ENCODE measurements at places on chromosomes 12 and 14.

DNA sequence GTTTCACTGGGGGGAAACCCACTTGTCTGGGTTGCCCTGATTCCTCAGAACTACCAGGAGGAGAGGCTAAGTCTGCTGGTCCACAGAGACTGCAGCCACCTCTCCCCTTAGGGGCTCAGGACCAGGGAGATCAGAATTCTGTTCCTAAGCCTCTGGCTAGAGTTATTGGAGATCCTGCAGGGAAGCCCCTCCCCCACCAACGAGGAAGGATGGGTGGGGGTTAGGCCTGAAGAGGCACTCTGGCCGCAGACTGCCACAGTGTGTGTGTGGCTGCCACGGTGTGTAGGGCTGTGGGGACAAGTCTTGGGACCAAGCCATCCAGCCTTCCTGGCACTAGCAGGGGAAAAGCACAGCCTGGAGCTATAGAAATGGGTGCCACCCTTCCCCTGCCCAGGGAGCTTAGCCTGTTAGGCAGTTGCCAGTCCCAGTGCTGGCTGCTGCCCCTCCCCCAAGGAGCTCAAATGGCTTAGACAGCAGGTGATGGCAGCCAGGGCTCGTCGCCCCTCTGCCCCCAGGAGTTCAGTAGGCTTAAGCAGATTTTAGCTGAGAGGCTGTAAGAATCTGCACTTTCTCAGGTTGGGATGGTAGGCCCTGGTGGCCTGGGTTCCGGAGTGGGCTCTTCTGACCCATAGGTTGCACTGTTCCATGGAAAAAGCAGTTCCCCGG, 107.7 kb downstream of the ERGIC2 start:
- no peak for DNase-seq

GRCh38 chr14:92397953-92398564, 75.1 kb downstream of the SLC24A4 start:
- DNase-seq = no peak

DNA sequence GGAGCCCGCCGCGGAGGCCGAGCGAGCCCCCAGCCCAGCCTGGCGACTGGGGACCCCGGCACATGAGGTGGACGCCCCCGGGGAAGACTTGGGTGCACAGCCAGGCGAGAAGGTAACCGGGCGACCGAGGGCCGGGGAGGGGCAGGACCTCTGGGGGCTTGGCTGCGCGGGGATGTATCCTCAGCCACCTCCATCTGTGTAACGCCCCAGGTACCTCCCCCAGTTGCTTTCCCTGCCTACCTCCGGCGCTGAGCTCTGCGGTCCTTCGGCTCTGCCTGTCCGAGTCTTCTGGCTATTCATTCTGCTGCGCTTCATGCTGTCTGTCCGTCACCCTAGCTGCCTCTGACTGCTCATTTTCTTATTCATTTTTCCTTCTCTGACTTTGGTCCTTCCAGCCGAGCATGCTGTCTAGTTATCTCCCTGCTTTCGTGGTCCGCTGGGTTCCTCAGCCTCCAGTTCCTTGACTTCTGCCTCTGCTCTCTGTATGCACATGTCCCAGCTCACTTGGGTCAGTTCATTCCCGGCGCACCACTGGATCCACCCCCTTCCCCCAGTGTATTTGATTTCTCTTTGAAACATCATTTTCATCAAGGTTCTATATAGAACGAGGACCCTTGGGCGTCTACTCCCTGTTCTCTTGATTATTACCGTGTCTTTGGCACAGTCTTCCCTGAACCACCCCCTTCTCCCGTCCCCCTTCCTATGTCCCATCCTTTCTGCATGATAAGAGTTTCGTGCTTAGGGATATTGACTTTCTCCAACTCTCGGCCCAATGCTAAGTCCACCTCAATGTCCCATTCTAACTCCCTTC, 612 bp downstream of the PHC1 start:
- DNase-seq = peak; percentile 74

- no peak for DNase-seq
Observed at GRCh38 chr12:115243933-115244628, 560.1 kb upstream of the TBX3 start.

DNA sequence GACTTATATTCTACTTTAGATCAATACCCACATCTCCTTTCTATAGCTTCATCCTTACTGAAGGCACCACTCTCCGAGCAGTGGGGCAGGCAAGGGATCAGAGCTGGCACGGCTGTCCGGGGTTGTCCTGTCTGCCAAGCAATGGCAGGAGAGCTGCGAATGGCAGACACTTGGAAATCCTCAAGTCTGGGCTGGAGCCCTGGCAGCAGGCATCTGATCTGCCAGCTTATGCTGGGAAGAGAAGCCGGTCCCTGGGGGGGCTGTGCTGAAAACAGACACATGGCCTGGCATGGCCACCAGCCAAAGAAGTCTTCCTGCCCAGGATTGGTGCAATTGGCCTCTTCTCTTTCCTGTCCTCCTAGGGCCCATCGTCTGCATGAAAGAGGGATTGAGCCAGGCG, 280.2 kb upstream of the PWP1 start:
- peak; percentile 69 for DNase-seq

DNA sequence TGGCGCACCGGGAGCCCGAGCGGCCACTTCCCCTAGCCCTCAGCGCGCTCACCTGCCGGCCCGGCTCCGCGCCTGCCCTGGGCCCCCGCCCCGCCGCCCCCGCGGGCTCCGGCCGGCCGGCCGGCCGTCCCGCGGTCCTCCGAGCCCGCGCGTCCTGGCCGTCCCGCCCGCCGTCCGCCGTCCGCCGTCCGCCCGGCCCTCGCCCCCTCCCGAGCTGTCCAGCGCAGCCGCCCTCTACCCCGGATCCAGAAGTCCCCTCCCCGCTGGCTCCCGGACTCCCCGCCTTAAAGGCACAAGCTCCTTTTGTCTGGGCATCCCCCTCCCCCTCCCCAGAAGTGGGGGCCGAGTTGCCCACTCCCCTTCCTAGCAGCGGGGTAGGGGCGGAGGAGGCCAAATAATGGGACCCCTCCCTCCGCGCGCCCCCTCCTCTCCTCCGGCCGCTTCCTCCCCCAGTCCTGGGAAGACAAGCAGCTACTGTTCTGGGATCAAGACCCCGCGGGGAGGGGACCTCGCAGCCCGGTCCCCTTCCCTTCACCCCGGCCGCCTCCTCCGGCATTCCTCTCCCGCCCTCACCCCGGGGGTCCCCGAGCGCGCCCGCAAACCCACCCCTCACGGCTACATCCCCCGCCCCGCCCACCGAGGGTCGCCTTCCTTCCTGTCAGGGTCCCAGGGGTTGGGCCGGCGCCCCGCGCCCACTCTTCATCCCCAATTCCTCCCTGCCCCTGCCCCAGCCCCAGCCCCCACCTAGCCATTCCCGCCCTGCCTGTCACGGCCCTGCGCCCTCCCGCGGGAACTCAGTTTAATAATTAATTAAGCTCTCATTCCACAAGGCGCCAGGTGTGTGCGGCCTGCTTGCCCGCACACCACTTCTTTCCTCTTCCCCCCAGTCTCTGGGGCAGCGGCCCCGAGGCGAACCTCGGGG, at the start of gene ADCY6:
TSS of gene ADCY6 (minus strand) at position 236 of the 922 bp plus-strand sequence. CDS start 5,655 bp downstream, outside the sequence.
- DNase-seq = peak; percentile 1

- DNase-seq = no peak
Observed at GRCh38 chr12:28844718-28845117, 304.4 kb upstream of the FAR2 start.

- peak; percentile 47 for DNase-seq
Observed at GRCh38 chr14:105075379-105076295, 10.4 kb upstream of the GPR132 start.

GRCh38 chr14:74984236-74985027, 18.3 kb upstream of the EIF2B2 start:
- DNase-seq = no peak

DNA sequence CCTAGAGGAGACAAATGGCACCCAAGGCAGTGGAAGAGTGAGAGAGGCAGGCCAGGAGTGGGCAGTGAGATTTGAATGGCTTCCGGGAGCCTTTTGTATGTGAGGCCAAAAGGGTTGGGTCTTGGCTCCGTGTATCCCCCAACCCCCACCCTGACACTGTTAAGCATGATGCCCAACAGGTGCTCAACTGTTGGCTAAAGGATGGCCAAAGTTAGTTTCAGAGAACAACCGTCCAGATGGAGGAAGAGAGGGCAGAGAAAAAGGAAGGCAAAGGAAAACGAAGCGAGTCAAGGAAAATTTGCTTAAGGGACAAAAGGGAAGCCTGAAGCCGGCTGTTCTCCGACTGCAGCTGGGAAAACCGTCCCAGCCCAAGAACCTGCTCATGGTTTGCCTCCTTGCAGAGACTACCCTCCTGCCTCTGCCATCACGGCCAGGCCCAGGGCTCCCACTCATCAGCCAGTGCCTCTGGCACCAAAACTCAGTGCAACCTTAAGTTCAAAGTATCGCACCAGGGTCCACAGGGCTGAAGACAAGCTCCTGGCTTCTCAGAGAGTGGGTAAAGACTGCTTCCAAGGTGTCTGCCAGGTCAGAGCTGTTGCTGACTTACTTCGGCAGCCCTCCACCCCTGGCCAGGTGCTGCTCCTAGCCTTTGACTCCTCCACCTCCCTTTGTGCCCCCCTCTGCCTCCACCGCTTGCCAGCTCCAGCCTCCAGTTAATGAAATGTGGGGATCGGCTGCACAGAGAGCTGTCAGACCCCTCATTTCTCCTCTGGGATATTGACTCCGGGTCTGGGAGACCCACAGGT, 4.2 kb upstream of the C1QL4 start:
- no peak for DNase-seq

DNA sequence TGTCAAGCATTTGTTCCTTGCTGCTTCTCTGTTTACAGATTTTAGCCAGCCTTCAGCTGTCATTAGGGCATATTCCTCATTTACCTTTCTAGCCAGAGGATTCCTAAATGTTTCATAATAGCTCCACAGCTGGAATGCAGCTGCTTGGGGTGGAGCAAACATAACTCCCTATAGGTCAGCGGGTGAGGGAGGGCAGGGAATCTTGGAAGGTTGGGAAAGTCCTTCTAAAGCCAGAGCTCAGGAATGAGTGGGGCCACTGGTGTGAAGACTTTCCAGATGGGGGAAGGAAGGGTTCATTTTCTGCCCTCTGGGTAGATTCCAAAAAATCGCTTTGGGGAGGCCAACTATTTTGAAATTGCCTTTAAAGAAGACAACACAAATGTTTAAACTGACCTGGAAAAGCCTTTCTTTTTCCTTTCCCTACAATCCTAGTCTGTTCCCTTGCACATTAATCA, 16.3 kb upstream of the IRF2BPL start:
- DNase-seq = no peak

DNA sequence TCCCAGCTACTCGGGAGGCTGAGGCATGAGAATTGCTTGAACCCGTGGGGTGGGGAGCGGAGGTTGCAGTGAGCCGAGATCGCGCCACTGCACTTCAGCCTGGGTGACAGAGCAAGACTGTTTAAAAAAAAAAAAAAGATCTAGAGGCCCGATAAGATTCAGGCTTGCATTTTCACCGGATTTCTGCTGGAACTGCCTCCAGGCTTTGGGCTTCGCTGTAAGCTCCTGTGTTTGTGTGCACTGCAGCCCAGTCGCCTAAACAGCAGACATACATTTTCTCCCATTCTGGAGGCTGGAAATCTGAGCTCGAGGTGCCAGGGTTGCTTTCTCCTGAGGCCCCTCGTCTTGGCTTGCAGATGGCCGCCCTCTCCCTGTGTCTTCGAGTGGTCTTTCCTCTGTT, 12.2 kb downstream of the BRI3BP start:
- DNase-seq = no peak

- no peak for DNase-seq
Observed at GRCh38 chr14:26088275-26088674, 509.6 kb downstream of the NOVA1 start.

DNA sequence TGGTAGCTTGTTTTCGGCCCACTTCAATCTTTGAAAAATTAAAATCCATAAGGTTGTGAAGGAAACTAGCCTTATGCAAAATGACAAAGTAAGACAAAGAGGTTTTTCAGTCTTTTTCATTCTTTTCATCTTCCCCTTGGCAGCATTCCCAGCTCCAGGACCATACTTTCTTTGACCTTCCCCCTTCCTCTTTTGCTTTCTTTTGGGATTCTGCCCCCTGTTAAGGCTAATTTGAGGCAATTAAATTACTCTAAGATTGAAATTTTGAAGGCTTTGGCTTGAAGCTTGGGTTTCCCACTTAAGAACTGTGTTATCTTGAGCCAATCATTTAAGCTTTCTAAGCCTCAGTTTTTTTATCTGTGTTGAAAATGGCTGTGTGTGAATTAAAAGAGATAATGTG, 124.9 kb downstream of the DACT1 start:
- no peak for DNase-seq

GRCh38 chr12:61758661-61759060, 501.5 kb upstream of the USP15 start:
- DNase-seq = no peak

DNA sequence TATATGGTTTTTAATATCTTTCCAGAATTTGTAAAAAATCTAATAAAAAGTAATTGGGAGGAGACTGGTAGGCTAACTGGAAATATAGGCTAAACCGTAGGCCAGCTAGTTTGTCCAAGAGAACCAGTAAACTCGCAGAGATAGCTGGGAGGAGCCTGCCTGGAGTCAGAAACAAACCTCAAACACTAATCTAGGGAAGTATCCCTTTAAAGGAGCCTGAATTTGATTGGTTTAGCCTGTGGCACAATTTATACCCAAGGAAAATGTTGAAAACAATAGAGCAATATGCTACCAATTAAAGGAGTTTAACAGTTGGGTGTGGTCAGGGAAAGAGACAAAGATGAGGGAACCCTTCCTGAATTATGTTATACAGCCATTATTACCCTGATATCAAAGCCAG, 109.6 kb downstream of the EML5 start:
- DNase-seq = no peak

- DNase-seq = no peak
Observed at GRCh38 chr12:125988545-125988944, 923.3 kb downstream of the AACS start.

GRCh38 chr12:45745861-45746277, 16.4 kb downstream of the ARID2 start:
- no peak for DNase-seq

- peak; percentile 69 for DNase-seq
Observed at GRCh38 chr14:104768437-104769323, 15.7 kb downstream of the SIVA1 start.

DNA sequence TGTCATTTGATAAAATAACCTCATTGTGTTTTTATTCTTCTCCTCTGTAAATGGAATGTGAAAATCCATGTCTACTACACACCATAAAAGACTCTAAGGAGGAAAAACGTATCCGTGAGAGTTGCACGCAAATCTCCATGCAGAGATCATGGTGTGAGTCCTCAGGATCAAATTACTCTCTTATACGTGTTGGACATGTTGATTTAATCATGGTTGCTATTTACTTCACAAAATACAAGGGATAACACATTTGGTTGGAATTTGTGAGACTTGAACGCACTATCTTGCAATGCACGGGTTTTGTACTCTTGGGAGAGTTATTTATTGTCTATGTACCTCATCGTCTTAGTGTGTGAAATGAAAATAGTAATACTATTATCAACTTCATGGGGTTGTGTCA, 128.0 kb upstream of the RASSF8 start:
- DNase-seq = no peak

DNA sequence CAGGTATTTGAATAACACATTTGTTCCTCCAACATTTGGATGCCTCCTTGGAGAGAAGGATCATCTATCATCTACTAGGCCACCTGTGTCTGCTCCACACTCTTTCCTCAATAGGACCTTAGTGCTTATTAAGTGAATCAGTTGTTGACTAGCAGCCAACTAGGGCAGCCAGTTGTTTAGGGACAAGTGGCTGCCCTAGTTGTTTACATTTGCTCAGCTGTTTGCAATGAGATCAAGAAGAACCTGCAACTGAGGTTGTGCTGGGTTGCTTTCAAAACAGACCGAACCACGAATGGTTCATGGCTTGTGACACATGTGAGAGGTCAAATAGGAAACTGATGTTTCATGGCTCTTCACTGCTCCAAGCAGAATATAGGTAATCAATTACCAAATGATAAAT, 53.8 kb downstream of the TMCC3 start:
- DNase-seq = peak; percentile 66
